Suprapubic skin (tissue), 4 donors: ENCODE measurements at places on chromosomes 7 and 10. TPM values are rescaled to one million over a fixed set of nuclear protein-coding genes. Genes with fewer than 3 reads are reported as not detected.

Gene PYROXD2
- total RNA-seq: 20.3 TPM

Gene FAM131B
- total RNA-seq: 0.40 TPM

DNA sequence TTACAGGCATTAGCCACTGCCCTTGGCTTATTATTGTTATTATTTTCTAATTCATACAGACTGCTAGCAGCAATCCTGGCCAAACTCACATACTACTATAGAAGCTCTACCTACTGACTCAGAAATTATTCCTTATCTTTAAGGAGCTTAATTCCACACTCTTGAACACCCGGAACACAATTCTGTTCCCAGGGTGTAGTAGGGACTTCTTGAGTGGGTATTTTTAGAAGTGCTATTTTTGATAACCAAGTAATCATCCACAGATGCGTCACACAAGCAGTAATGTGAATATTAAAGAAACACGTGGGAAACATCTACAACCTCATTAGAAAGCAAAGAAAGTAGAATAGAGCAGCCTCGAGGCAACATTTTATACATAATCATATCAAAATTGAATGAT is 149.2 kb downstream of the PTEN start:
- no peak for DNase-seq
- H3K27me3 ChIP-seq: no peaks in the 10 kb centered on the region
- peaks cover 5% of the 10 kb centered on the region for H3K4me1 ChIP-seq
- no peak overlapping the region for H3K27ac ChIP-seq

DNA sequence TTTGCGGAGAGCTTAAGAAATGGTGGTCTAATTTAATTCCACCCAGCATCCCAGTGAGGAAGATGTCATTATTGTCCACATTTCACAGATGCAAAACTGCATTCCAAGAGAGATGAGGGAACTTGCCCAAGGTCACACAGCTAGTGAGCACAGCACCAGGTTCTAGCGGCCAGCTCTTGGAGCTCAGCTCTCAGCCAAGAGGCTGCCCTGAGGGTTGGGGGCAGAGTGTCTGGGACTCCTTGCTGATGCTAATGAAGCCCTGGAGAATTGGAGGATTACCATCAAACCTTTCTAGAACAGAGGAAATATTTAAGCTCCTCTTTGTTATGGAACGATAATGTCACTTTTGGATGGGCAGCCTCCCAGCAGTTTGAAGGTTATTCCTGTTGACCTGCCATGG is 48.0 kb downstream of the PLPP4 start:
- H3K27ac ChIP-seq: no peak overlapping the region
- H3K4me1 ChIP-seq: peaks cover 4% of the 10 kb centered on the region
- no peak overlapping the region for H3K4me3 ChIP-seq
- no peak for DNase-seq
